ENCODE measurements at places on chromosomes 1 and 21.

DNA sequence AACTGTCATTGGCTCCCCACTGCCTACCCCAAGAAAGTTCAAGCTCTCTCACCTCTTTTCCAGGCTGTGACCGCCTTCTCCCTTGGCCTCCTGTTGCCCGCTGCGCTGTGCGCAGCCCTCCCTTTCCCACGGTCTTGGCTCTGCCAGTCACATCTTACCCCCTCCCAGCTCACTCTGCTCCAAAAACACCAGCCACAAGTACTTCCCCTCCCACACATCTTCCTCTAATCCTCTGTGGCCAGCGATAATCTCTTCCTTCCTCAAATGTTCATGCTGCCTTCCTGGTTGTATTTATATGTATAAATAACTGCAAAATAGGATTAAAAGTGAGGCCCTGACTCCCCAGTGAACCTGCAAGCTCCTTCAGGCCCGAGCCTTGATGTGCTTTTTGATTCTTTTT, 81.8 kb downstream of the AJAP1 start:
- no peak for DNase-seq

GRCh38 chr1:41537788-41538351, 53.4 kb upstream of the EDN2 start:
- no peak for DNase-seq

GRCh38 chr1:89269277-89269676, 3.4 kb downstream of the GBP5 start:
- no peak for DNase-seq

- DNase-seq: no peak
Observed at GRCh38 chr1:34379911-34380310, 203.2 kb downstream of the C1orf94 start.

DNA sequence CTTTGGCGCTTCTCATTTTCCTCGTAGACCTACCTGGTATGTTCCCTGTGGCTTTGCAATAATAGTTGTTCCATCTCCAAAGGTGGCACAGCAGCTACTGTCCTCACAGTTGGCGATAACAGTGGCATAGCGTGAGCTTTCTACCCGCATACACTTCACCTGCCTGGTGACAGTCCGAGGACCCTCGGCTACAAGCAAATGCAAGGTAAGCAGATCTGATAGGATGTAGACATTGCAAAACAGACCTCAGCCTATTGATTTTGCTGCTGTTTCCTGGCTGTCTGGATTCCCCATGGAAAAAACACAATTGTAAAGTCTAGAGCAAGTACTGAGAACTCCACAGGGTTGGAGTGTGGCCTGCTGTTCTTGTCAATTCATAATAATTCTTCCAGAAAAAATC, 78.5 kb downstream of the WDR3 start:
- DNase-seq: no peak

DNA sequence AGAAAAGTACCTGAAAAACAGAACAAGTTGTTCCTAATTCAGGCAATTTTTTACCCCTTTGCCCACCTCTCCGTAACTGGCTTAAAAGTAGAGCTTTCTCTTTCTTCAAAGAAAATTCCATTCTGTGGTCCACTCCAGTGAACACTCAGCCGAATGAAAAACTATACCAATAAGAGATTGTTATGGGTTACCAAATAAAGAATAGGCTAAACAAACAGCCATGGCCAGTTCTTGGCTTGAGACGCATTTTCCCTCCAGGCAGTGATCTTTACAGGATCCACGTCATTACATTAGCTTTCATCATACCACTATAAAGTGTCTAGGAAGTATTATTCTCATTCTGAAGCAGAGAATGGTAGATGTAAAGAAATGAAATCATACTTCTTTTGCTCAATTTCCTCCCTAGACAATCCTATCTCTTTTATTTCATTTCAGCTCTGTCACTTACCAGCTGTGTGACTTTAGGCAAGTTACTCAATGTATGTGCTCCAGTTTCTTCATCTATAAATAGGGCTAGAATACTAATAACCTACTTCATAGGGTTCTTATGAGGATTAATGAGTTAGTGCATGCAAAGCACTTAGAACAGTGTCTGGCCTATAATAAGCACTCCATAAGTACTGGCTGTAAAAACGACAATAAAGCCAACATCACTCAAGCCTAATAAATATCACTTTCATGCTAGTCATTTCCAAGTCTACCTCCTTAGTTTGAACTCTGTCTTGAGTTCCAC, 26.5 kb upstream of the TRIM45 start:
- DNase-seq: no peak

DNA sequence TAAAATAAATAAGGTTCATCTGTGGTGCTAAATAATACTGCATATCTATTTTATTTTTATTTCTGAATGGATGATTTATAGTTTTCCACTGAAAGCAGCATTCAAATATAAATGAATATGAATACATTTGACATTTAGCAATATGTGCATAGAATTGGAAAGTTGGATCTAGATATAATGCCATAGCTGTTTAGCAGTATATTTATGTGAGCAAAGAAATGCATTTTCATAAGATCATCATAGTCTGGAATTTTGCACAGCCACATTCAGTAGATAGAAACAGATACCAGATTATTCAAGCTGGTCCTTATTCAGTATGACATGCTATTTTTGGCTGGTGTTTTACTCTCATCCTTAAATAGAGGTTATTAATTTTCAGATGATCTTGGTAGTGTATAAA, 46.0 kb downstream of the SNX7 start:
- DNase-seq: no peak

GRCh38 chr1:210689826-210690225, 361.1 kb downstream of the HHAT start:
- no peak for DNase-seq

DNA sequence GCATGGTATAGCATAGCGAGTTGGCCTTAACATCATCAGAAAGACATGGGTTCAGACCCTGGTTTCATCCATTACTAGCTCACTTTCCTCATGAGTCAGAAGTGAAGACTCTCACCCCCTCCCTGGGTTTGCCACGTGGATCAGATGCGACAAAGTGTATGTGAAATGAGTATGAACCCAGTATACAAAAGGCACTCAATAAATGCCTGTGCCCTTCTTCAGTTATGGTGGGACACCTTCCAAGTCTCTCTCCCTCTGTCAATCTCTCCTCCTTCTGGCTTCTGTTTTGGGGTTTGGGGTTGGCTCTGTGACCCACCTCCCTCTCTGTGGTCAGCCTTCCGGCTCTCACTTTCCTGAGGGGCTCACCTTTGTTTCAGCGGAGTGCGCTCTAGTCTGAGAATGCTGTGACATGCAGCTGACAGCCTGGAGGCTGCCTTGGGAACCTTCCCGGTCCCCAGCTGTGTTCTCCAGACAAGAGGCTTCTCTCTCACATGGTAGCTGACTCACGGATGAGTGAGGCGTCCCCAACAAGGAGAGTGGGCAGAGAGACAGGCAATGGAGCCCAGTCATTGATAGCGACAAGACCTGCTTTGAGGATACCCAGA, 155.0 kb upstream of the EDN2 start:
- DNase-seq: no peak

GRCh38 chr1:225849925-225850324, 32.3 kb downstream of the TMEM63A start:
- peak; percentile 11 for DNase-seq

DNA sequence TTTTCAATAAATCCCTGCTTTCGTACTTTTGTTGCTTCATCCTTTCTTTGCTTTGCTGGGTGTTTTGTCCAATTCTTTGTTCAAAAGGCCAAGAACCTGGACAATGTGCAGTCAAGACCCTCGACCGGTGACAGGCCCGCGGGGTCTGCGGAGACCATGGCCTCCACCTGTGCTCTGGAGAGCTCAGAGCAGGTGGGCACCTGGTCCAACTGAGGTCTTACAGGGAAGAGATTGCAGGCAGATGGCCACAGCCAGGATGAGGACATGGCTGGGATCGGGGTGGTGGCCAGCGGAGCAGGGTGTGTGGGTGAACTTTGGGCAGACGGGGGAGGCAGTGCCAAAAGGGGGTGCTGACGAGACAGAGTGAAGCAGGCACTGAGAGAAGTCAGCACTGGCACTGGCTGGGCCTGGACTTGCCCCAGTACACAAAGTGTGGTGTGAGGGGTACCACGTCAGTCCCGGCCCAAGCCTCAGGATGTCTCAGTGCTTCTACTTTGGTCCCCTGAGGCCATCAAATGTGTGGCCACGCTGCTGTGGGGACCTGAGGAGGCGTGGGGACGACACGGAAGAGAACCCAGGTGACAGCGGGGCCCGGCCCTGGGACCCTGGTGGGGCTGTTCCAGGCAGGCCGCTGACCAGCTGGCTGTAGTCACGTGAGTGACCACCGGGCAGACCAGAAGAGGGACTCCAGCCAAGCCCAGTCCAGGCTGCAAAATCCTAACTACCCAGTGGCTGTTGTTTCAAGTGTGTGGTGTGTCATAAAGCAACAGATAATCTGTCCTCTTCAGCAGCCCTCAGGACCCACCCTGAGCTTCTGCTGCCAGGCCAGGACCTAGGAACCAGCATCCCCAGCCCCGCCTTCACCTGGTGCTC, 10.4 kb upstream of the CCDC27 start:
- DNase-seq: no peak

- DNase-seq: no peak
Observed at GRCh38 chr1:10784998-10785727, 11.3 kb downstream of the CASZ1 start.

DNA sequence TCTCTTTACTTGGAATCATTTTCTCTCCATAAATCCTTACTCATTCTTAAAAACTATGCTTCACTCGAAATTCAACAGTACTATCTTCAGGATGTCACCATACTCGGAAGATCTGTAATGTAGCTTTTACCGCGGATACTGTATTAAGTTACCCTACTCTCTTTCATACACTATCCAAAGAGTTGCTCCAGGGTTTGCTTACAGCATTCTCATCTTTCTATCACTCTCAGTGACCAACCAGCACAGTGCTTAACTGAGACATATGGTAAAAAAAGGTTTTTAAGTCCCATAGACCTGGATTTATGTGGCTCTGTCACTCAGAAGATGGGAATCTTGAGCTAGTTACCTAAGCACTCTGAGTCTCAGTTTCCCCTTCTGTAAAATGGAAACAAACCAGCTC, 15.8 kb downstream of the GTF2B start:
- DNase-seq: no peak

All from naive B cell (primary cell).